HepG2 (cell line): ENCODE measurements at places on chromosomes 5 and 9. TPM values are rescaled to one million over a fixed set of nuclear protein-coding genes. Genes with fewer than 3 reads are reported as not detected.
A peak's percentile ranks its signal among the peaks of the same experiment; 100 is the strongest.

The SH3TC2 gene
- 0.71 and 0.94 TPM in 2 replicates for total RNA-seq

GRCh38 chr5:34057118-34057517 is 14.1 kb upstream of the C1QTNF3 start:
- no peak for DNase-seq

DNA sequence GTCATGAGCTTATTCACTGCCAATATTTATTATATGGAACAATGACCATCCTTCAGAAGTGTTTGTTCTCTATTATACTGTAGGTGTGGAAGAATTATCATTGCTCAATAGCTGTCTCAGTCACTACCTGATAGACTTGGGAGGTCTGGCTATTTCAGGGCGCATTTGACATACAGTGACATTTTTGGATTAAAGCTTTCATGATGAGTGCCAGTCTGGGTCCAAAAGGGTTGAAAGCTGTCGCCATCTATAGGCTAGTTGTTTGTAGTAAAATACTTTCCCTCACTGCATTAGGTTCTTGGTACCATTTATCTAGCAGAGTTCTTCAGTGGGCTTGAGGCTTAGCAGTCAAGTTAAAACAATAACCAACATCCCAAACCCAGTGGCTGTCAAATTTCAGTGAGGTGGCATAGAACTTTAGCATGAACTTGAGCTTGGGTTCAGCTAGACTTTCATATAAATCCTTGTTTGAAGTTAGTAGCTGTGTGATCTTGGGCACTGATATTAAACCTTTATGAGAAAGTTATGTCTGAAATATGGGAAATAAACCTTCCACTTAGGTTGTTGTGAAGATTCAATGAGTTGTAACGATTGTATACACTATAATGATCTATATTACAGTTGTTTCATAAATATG is 110.5 kb upstream of the CDKN2B start:
- DNase-seq = peak; percentile 21

The GGTA1 gene
- not detected in 2 replicates for total RNA-seq

- no peak for DNase-seq
Measured at GRCh38 chr5:143826951-143827444, 15.0 kb downstream of the HMHB1 start.

- DNase-seq = peak; percentile 70
Measured at GRCh38 chr5:35202319-35203111, 27.8 kb downstream of the PRLR start.

The TAF11L5 gene
- not detected in 2 replicates for total RNA-seq

The LHX2 gene
- total RNA-seq = not detected in 2 replicates

GRCh38 chr5:142016556-142016955 is 3.7 kb upstream of the GNPDA1 start:
- no peak for DNase-seq

DNA sequence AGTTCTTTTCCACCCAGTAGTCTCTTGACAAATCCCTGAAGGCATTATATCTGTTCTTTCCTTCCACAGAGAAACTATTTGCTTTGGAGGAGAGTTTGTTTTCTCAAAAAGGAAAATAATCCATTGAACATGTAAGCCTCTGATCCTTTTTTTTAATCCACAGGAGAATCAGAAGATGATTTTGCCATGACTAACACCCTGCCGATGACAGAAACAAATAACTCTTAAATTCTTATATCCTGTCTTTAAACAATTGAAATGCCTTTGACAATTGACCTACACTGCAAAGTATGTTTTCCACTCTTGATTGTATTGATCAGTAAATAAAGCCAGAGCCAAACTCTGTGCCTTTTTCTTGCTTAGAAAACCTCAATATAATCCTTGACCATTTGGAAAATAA is 666.4 kb upstream of the CTNND2 start:
- no peak for DNase-seq

The TERT gene
- 1.2 and 5.9 TPM in 2 replicates for total RNA-seq

The CTSL gene
- total RNA-seq = 40.0 and 78.1 TPM in 2 replicates

DNA sequence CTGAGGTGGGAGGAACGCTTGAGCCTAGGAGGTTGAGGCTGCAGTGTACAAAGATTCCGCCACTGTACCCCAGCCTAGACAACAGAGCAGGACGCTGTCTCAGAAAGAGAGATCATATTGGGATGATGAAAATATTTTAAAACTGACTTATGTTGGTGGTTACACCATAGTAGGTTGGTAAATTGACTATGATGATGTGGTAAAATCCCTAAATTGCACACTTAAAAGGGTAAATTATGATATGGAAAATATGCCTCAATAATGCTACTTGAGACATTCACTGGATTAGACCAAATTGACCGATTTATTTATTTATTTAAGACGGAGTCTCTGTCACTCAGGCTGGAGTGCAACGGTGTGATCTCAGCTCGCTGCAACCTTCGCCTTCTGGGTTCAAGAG is 21.9 kb upstream of the TOR1B start:
- DNase-seq = no peak

DNA sequence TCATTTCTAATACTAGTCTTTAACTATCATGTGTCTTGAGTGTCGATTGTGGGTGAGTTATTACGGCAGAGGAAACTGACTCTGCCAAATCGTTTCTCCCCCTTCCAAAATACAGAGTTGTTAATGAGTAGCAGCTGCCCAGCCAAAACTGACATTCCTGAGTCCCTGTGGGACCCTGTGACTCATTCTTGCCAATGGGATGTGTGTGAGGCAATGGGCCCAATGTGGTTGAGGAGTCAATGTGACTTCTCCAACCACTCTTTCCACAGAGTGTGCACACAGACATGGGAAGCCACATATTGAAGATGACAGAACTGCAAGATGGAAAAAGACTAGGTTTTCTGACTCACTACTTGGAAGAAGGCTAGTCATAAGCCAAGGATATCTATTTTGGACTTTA is 434.7 kb downstream of the DTWD2 start:
- DNase-seq = no peak

DNA sequence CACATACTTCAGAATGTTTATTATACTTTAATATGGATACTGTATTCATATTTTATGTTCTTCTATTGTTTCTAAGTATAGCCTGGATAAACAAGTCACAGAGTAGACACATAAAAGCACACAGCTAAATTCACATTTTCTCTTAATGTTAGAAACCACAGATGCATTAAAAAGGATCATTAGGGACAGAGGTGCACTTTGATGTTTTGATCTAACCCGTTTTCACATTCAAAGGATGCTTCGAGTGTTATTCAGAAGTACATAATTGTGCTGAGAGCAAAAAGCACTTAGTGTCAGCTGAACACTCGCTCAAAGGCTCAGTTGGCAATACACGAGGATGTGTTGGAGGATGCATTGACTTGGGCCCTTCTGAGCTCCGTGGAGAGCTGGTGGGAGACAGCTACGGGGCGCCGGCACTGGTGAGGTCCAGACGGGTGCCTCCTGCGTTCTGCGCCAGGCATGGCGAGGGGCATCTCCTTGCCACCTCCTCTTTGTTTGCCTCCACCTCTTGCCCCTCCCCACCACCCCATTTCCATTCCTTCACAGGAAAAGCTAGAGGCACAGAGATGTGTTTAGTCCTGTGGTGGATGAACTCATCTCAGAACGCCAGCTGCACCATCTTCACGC is 35.5 kb downstream of the MED10 start:
- no peak for DNase-seq

GRCh38 chr9:99433095-99433494 is 211.0 kb downstream of the SEC61B start:
- peak; percentile 15 for DNase-seq

The OR1Q1 gene
- not detected in 2 replicates for total RNA-seq

GRCh38 chr5:60993425-60993824 is 48.4 kb downstream of the NDUFAF2 start:
- DNase-seq = no peak

The TUSC1 gene
- total RNA-seq = not detected in 2 replicates
